Right renal cortex interstitium (tissue), 3 donors: ENCODE measurements at places on chromosomes 3 and 15. TPM values are rescaled to one million over a fixed set of nuclear protein-coding genes. Genes with fewer than 3 reads are reported as not detected.

- no peak for DNase-seq
These were observed 11.4 kb downstream of the GPR87 start for GRCh38 chr3:151305060-151305774.

CMTM8 gene
- 9.1 TPM for polyA plus RNA-seq

- no peak for DNase-seq
These were observed 27.9 kb downstream of the ZNF710 start for GRCh38 chr15:90029024-90029423.

GRCh38 chr15:57298204-57298603, 78.1 kb upstream of the CGNL1 start:
- DNase-seq, result no peak

DNA sequence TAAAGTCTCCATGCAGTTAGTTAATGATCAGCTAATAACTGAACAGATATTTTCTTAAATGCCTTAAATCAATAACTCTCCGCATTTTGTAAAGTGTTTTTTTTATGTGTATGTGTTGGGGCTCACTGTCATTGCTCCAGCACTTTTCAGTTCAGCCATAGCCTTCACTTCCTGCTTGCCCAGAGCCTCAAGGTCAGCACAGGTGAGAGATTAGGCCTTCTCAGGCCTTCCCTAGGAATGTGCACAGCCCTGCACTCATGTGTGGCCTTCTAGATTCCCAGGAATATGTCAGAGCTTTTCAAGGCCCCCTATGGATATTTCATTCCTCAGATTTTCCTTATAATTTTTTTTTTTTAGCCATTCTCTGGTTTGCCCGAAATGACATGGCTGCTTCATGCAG, 77.6 kb upstream of the MANF start:
- no peak for DNase-seq

DNA sequence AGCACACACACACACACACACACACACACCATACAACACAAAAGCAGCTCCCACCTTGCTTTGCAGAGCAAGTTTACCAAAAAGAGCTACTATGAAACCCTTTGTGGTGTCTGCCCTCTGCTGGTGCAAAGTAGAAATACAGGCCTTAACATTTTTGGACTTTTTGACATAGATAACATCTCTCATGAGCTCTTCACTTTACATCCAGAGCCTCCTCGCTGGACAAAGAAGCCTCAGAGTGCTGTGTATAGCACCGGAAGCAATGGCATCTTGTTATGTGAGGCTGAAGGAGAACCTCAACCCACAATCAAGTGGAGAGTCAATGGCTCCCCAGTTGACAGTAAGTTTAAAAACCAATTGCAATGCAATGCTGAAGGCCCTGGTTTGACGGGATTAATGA, 157.9 kb downstream of the CHL1 start:
- DNase-seq, result peak; percentile 39

IL12A gene
- polyA plus RNA-seq, result 0.85 TPM

DNA sequence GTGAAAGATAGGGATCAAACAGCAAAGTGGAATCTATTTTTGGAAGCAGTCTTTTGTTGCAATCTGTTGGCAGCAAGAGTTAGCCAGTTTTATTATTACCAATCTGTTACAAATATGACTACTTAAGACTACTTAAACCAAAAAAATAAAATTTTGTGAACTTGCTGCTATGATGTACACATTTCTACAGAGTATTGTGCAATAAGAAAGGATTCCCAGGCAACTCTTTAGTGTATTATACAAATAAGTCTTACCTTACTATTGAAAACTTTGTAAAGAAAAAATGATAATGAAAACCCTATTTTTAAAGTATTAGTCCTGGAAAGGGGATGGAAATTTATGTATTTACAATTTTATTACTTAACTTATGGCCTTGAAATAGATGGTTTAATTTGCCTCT, 44.7 kb downstream of the CADM2 start:
- DNase-seq, result no peak

GTF2A2 gene
- 150 TPM for polyA plus RNA-seq

- DNase-seq, result no peak
These were observed 398.0 kb downstream of the NAALADL2 start for GRCh38 chr3:175257123-175257522.

DNA sequence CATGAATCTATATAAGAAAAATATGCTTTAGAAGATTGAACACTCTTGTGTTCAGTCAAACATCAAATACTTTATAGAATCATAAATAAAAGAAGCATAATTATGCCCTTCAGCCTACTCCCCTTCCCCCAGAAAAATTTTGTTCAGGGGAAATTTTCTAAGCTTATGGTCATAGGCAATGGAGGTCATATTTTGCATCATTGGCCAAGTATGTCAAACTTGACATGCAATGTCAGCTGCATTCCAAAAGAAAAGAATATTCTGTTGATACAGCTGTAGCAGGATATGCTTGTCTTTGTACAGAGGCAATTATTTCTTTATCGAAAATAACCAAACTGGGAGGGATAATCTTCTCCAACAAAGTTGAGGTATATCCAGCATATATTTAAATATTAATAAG, 328.2 kb downstream of the ZIC1 start:
- DNase-seq, result no peak

- DNase-seq, result no peak
These were observed 49.5 kb downstream of the CMC1 start for GRCh38 chr3:28290863-28291300.

DNA sequence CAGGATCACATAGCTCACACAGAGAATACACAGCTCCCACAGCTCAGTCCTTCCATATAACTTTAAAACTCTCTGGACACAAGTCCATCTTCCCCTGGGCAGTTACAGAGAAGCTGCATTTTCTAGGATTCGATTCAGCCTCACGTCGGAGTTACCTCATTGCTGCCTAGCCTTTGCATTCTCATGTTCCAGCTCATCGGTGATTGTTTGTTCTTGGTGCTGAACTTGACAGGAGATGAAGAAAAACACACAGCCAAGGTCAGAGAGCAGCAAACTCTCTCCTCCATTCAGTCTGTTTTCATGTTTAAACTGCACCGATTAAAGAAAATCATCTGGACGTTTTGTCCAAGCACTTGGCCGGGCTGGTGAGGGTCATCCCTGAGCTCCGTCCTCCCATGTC, 375.5 kb upstream of the CFAP20DC start:
- no peak for DNase-seq

GRCh38 chr15:53203454-53203853, 413.3 kb upstream of the ONECUT1 start:
- no peak for DNase-seq

DNA sequence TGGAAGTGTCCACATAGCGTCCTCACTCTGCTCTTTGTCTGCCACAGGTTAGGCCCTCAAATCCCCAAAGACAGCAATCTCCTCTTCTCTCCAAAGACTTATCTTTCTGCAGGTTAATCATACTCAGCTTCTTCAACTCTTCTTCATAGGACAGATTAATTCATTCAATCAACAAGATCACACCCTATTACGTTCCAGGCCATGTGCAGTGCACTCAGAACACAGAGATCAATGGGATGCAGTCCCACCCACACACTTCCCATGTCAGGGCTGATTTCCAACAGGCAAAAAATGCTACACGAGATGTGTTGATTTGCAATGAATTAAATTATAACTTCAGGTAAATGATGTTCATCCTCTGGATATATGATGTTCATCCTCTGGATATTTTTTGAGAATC, 33.5 kb upstream of the ZNF639 start:
- DNase-seq, result no peak

DNA sequence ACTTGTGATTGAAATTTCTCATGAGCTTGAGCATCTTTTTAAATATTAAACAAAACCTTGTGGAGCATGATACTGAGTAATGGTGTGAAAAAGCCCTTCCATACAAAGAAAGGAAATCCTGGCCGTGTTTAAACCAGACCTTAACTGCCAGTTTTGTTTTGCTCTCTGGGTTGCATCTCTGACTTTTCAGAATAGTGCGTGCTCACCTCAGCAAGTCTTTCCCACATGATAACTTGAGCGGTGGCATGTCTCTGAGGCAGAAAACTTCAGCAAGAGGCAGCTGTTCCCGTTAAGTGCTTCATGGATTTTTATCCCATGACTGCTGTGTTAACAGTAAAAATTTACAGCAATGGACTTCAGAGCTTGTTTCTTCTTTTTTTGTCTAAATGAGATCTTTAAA, 393.3 kb downstream of the FEZF2 start:
- DNase-seq, result no peak

DNA sequence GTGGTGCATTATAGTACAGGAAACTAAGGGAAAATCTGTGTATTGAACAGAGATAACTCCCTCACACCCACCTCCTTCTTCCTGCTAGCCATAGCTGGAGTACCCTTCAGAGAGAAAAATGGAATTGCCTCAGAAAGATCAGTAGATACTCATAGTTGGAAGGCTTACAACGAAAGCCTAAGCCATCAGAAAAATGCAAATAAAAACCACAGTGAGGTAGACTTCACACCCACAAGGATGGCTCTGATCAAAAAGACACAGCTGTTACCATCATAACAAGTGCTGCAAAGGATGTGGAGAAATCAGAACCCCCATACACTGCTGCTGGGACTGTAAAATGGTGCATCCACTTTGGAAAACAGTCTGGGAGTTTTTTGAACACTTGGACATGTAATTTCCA, 7.4 kb upstream of the DLG1 start:
- DNase-seq, result no peak

- no peak for DNase-seq
These were observed 2.7 kb downstream of the PPP1R14D start for GRCh38 chr15:40825661-40826422.

DNA sequence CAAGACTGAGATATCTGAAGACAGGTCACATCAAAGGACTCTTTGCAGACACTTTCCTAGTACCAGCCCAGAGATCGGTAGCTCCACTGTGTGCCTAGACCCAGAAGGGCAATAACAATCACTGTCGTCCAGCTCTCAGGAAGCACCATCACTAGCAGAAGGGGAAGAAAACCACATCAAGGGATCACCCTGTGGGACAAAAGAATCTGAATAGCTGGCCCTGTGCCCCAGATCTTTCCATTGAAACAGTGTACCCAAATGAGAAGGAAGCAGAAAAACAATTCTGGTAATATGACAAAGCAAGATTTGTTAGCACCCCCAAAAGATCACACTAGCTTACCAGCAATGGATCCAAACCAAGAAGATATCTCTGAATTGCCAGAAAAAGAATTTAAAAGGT, 404.4 kb upstream of the NECTIN3 start:
- DNase-seq, result no peak

- no peak for DNase-seq
These were observed 85.3 kb downstream of the HCN4 start for GRCh38 chr15:73283366-73283962.

GRCh38 chr3:120348065-120348990, 826 bp downstream of the LRRC58 start:
- no peak for DNase-seq

DNA sequence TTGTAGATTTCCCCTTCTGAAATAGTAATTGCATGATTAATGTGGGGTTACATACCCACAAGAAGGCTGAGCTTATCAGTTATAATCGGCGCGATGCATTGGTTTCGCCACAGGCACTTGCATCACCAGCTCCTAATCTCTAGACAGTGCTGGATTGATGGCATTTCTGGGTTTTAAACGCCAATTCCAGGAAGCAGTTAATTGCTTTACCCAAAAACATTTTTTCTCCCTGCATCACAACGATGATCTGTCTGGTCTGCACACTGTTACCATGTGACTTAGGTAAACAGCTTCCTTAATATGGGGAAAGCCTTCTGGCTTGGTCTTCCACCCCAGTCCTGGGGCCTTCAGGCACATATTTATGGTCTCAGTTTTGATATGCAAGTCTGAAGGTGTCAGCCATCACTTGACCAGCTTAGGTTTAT, 70.0 kb upstream of the HEG1 start:
- no peak for DNase-seq

DUOXA2 gene
- polyA plus RNA-seq, result not detected

DNA sequence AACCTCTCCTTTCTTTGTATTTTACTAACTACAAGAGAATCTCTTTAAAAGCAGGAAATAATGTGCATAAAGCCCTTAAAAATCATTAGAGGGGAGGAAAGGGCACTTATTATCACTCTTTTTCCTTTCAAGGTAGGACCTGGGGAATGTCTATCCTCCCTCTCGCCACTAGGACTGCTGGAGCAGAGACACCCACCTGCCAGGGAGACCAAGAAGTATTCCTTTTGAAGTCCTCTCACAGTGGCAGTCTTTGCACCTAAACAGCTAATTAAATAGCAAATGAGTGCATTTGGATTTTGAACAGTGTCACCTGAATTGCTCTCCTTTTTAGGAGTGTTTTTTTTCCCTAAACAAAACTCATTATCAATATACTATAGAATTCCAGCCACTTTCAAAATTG, 874.1 kb downstream of the ZPLD1 start:
- DNase-seq, result no peak

GRCh38 chr3:71423151-71423906, 160.2 kb downstream of the FOXP1 start:
- no peak for DNase-seq

DNA sequence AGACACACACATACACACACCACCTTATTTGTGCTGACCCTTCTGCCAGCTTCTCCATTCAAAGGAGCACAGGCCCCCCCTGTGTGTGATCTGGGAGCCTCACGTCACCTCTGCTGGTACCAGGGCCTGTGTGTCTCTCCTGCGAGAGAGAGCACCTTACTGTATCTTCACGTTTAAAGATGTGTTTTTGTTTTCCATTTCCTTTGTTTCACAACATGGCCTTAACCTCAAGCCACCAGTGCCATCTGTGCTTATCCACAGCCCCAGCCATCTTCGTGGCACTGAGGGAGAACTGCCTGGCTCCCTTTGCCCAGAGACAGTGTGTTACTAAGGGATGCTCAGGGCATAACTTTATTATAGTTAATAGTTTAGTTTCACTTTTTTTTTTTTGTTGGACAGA, 52.3 kb downstream of the ABHD2 start:
- no peak for DNase-seq

- no peak for DNase-seq
These were observed 281.7 kb downstream of the XXYLT1 start for GRCh38 chr3:194989241-194989640.

DNA sequence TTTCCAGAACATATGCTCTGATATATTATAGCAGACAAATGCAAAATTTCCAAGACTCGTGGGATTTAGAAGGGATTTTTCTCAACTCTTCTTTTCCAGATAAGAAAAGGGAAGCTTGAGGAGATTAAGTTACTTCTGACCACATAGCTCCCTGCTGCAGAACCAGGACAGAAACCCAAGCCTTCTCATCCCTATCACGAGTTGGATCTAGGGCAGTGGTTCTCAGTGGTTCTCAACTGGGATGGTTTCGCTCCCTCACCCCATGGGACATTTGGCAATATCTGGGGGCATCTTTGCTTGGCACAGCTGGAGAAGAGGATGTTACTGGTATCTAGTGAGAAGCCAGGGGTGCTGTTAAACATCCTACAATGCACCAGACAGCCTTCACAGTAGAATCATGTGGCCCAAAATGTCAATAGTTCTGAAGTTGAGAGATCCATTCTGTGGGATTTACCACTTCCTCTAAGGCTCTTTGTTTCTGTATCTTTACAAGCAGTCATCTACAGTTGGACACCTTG, 64.2 kb downstream of the LIPC start:
- DNase-seq, result no peak

OIP5 gene
- polyA plus RNA-seq, result 8.8 TPM

GPR27 gene
- polyA plus RNA-seq, result 8.5 TPM
